Psoas muscle (tissue), 8 donors: ENCODE measurements at places on chromosomes 12 and 14. TPM values are rescaled to one million over a fixed set of nuclear protein-coding genes. Genes with fewer than 3 reads are reported as not detected.

GRCh38 chr12:108090932-108091678 lies 38.0 kb upstream of the WSCD2 start:
- H3K36me3 ChIP-seq = no peaks in the 10 kb centered on the region
- no peaks in the 10 kb centered on the region for H3K27me3 ChIP-seq
- no peak overlapping the region for H3K27ac ChIP-seq
- H3K4me3 ChIP-seq = no peak overlapping the region

C12orf42 gene
- not detected for total RNA-seq

- H3K27me3 ChIP-seq = no peaks in the 10 kb centered on the region
- H3K36me3 ChIP-seq = no peaks in the 10 kb centered on the region
- no peak for DNase-seq
- no peaks in the 10 kb centered on the region for H3K4me1 ChIP-seq
- H3K4me3 ChIP-seq = no peak overlapping the region
Observed at GRCh38 chr12:87943762-87944161, 85.4 kb downstream of the C12orf50 start.

DNA sequence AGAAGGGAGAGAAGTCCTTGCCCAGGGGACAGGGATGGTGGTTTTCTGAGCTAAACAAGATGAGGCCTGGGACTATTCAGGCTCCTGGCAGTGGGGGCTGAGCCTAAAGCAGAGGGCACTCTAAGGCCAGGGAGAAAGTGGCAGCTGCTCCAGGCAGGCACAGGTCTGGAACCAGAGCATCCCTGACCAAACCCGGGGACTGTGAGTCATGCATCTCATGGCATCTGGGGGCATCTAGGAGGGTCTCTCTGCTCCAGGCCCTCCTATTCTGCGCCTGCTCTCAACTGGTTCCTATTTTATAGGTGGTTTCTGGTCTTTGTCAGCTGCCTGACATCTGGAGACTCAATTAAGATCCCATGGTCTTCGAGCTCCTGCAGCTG lies 11.6 kb downstream of the KRT7 start:
- H3K36me3 ChIP-seq = no peaks in the 10 kb centered on the region
- no peak overlapping the region for H3K27ac ChIP-seq
- H3K27me3 ChIP-seq = no peaks in the 10 kb centered on the region
- no peak overlapping the region for H3K4me3 ChIP-seq

DNA sequence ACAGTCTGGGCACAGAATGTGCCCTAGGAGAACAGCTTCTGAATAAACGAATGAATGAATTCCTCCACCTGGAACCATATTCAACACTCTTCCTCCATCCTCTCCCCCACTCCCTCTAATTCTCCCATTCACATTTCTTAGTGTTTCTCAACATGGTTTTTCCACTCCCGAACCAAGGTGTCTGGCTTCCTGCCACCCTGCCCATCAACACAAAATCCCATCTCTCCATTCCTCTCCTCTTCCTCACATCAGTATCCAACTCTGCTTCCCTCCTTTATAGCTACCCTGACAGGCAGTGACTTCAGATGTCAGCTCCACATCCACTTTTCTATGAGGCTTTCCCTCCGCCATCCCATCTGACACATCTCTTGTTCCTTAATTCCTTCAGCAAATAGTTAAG lies 2.9 kb downstream of the TNFRSF1A start:
- peaks cover 17% of the 10 kb centered on the region for H3K36me3 ChIP-seq
- peak overlapping the region; percentile 99 for H3K4me3 ChIP-seq
- no peak for DNase-seq
- peaks cover 65% of the 10 kb centered on the region for H3K4me1 ChIP-seq
- peak overlapping the region; percentile 88 for H3K27ac ChIP-seq
- H3K27me3 ChIP-seq = no peaks in the 10 kb centered on the region

- no peak for DNase-seq
- H3K4me1 ChIP-seq = no peaks in the 10 kb centered on the region
- no peaks in the 10 kb centered on the region for H3K36me3 ChIP-seq
Observed at GRCh38 chr12:62251609-62251958, 8.6 kb upstream of the USP15 start.

DNA sequence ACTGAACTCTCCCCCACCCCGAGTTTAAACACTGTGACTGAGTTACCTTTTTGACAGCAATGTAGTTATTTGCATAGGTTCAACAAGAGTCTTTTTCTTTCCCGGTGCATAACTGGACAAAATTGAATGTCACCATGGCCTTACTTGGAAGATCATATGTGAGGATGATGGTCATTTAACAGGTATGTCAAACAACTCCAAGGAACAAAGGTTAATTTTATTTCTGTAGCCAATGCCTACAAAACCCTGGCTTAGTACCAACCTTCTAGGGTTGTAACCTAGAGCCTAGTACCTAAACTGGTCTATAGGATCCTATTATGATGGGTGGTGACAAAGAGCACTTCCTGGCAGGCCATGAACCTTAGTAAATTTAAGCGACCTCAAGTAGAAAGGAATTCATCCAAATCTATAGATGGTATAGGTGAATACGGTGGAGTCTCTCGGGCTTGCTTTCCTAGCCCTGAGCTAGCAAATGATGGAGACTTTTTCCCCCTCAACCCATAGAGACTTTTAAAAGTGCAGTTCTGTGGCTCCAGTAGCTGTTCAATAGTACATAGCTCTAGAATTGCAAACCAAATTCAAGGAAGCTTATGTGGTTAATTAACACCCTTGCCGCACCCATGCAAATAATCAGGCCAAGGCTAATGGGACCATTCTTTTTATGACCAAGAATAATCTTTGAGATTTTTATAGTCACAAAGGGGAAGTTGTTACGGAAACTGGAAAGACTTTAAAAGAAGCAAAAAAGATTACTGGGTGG lies 89.0 kb downstream of the SLC38A1 start:
- no peaks in the 10 kb centered on the region for H3K36me3 ChIP-seq
- DNase-seq = no peak
- H3K4me1 ChIP-seq = no peaks in the 10 kb centered on the region
- no peak overlapping the region for H3K4me3 ChIP-seq

KIF5A gene
- not detected for total RNA-seq

DNA sequence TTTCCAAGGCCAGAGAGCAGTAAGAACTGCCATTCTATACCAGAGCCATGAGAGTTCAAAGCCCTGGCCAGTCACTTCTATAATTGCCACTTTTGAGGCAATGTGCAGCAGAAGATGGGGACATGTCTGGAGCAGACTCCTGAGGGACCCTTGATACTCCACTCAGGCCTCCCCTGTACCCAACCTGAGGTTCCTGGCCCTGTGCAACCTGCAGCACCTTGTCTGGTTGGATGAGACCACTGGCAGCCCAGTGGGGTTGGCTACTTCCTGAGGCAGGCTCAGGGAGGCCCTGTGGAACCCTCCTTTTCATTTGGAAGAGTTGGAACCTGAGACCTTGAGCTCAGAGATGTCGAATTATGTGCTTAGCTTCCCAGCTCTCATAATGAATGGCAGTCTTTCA lies 54.4 kb downstream of the GALNT16 start:
- H3K27me3 ChIP-seq = no peaks in the 10 kb centered on the region
- H3K4me1 ChIP-seq = no peaks in the 10 kb centered on the region
- no peak overlapping the region for H3K4me3 ChIP-seq
- DNase-seq = no peak

OR4E2 gene
- total RNA-seq = not detected

ADCY4 gene
- 10.4 TPM for total RNA-seq

- H3K27me3 ChIP-seq = no peaks in the 10 kb centered on the region
- no peak overlapping the region for H3K27ac ChIP-seq
- DNase-seq = no peak
- H3K36me3 ChIP-seq = no peaks in the 10 kb centered on the region
- H3K4me1 ChIP-seq = no peaks in the 10 kb centered on the region
- no peak overlapping the region for H3K4me3 ChIP-seq
Observed at GRCh38 chr14:38176379-38176778, 31.3 kb upstream of the SSTR1 start.

TSHR gene
- not detected for total RNA-seq

RNASE4 gene
- total RNA-seq = 0.77 TPM

DNA sequence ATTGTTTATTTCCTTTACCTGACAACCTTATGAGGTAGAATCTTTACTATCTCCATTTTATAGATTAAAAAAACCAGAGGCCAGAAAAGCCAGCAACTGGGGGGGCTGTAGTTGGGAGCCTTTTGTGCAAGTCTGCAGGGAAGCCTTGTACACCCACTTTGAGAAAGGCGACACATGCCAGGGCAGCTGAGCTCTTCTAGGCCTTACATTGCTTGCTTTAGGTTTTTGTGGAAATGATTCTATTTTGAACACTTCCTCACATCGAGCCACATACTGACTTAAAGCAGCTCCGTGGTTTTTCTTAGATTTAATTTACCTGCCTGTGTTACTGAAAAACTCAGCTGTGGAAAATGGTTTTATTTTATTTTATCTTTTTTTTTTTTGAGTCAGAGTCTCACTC lies 34.6 kb downstream of the EP400 start:
- H3K4me3 ChIP-seq = no peak overlapping the region
- H3K36me3 ChIP-seq = peaks cover 99% of the 10 kb centered on the region
- no peak for DNase-seq
- H3K4me1 ChIP-seq = no peaks in the 10 kb centered on the region
- no peak overlapping the region for H3K27ac ChIP-seq
